Stimulated activated naive CD8-positive, alpha-beta T cell treated with anti-CD3 and anti-CD28 coated beads, Interleukin-15, Interleukin-2, amounts not matched to agents 100 U/mL and 50 U/mL, for 24 hours (primary cell): ENCODE measurements at places on chromosomes 7 and 10.
A peak's percentile ranks its signal among the peaks of the same experiment; 100 is the strongest.

- no peak for DNase-seq
Measured at GRCh38 chr10:98096731-98097130, 37.7 kb upstream of the R3HCC1L start.

- no peak for DNase-seq
Measured at GRCh38 chr10:59752278-59752940, 846 bp downstream of the MRLN start.

GRCh38 chr10:11678074-11678793 is 63.9 kb upstream of the ECHDC3 start:
- DNase-seq, result peak; percentile 52

- no peak for DNase-seq
Measured at GRCh38 chr10:73119457-73119856, 9.2 kb downstream of the NUDT13 start.

- no peak for DNase-seq
Measured at GRCh38 chr7:85176197-85176596, 10.7 kb downstream of the SEMA3D start.
